T1000 (cell line): ENCODE measurements at places on chromosomes 3 and 15.

DNA sequence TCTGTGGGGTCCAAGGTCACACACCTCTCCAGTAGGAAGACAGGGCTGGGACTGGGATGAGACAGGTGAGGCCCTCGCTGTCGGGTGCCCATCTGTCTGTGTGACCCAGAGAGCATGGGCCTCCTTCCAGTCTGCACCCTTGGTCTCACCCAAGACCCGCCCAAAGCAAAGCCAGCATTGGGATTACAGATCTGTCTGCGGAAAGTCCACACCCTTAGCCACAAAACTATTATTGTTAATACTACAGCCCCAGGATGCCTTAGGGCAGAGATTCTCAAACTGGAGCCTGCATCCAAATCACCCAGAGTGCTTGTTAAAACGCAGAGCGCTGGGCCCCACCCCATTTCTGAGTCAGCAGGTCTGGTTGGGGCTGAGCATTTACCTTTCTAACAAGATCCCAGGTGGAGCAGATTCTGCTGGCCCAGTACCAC, 58.5 kb upstream of the ZNF148 start:
- DNase-seq, result no peak

DNA sequence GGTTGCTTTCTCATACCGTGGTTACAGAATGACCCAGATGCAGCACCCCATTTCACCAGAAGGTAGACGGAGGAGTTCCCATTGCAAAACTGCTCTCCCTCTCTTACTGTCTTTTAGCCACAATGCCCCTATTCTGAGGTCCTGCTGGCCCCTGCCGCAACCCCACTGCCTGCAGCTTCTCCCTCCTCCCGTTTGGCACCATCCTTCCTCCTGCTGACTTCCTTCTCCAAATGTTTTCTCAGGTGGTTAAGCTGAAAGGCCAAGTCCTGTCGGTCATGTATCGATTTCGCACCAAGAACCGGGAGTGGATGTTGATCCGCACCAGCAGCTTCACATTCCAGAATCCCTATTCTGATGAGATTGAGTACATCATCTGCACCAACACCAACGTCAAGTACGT, 132.3 kb upstream of the ABHD17C start:
- DNase-seq, result no peak

DNA sequence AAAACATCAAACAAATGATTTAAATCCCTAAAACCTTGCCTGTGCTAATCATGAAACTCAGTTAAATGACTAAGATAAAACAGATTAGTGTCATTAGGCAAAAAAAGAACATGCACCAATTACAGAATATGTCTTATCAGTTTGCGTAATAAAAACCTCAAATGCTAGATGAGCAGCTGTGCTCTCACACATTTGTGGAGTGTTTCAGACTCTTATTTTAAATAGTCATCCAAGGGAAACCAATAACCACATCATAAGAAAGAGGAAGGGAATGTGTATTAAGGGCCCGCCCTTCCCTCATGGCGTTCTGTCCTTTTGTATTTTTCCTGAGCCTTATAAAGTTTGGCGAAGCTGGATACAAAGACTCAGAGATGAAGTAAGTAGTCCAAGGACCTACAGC, 6.6 kb downstream of the SAMMSON start:
- DNase-seq, result no peak

DNA sequence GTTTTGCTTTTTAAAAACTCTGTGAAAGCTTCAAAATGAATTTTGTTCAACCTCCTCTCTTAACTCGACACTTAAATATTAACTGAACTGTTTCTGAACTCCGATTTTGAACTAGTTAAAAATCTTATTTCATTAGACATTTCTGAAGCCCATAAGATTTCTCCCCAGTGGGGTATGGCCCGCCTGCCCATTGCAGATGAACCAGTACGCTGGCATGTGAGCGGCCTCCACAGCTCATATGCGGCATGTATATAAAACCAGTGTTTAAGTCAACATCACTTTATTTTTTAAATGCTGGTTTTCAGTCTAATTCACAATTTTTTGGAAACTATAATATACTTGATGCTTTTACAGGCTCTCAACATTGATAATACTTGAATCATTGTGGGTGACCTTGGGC, 50.2 kb downstream of the CPN2 start:
- no peak for DNase-seq

- DNase-seq, result no peak
Observed at GRCh38 chr3:12681943-12682390, 18.1 kb upstream of the RAF1 start.
